ENCODE measurements at places on chromosomes 3 and 15.
A peak's percentile ranks its signal among the peaks of the same experiment; 100 is the strongest.

DNA sequence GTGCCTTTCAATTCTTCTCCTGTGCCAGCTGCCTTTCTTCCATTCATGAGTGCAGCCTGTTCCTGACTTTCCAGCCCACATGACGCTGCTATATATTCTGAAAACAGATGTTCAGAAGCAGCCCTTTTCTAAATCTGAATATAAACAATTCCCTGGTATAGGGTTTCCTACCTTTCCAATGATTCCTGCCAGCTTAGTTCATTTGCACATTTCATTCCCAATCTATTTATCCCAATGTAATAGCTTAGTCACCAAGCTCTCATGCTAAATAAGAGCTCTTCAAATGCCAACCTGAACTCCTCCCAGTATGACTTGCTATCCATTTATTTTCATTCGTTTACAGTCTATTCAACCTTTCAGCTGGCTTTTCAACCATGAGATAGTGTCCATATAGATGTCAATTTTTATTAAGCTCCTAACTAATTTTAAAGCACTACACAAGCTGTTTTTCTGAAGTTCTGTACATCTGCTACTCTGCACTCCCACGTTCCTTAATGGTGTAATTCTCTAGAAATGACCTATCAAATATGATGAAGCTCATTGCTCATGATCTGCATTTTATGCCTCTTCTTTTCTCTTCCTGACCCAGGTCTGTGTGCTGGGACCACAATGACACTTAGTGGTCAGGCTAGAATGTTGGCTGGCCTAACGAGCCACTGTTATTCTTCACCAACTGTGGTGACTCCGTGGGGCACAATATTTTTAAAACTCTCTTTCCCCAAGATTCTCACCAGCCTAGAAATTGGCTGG lies 605.0 kb upstream of the TBL1XR1 start:
- DNase-seq = peak; percentile 49

DNA sequence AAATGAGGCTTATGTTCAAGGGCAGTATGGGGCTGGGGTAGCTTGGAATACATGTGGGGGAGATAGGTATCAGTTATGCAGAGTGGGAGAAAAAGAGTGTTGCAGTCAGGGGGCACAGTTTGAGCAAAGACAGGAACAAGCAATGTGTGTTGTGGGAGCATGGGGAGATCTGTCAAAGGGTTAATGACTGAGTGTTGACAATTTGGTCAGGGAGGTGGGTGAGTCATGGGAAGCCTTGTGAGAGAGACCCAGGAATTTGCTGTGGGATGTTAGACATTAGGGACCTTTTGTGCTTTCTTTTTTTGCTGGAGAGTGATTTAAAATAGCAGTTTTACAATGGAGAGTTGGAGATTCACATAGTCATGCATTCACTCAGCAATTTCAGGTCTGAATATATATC lies 221.6 kb upstream of the NR2E3 start:
- peak; percentile 90 for DNase-seq

- peak; percentile 21 for DNase-seq
Observed at GRCh38 chr15:69823223-69823907, 274.4 kb downstream of the TLE3 start.

- peak; percentile 5 for DNase-seq
Observed at GRCh38 chr3:96931119-96931862, 116.9 kb downstream of the EPHA6 start.

DNA sequence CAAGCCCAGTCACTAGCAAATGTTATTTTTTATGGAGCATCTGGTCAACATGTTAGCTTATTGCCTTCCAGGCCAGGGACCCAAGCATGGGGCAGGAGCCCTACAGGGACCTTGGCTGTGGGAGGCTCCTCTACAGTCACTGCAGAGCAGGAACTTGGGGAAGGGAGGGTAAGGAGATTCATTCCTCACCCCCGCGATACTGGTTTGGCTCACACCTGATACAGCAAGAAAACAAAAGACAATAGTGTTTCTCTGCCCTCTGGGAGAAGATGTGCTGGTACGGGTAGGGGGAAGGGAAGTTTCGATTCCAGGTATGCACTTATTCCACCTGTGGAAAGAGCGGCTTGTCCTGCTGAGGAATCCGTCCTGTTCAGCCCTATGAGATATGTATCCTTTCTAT lies 77.6 kb downstream of the SLC12A8 start:
- DNase-seq = no peak

- no peak for DNase-seq
Observed at GRCh38 chr3:11356269-11356668, 84.1 kb downstream of the ATG7 start.
